PC-3 (cell line): ENCODE measurements at places on chromosomes 5 and 9. TPM values are rescaled to one million over a fixed set of nuclear protein-coding genes. Genes with fewer than 3 reads are reported as not detected.
A peak's percentile ranks its signal among the peaks of the same experiment; 100 is the strongest.

DNA sequence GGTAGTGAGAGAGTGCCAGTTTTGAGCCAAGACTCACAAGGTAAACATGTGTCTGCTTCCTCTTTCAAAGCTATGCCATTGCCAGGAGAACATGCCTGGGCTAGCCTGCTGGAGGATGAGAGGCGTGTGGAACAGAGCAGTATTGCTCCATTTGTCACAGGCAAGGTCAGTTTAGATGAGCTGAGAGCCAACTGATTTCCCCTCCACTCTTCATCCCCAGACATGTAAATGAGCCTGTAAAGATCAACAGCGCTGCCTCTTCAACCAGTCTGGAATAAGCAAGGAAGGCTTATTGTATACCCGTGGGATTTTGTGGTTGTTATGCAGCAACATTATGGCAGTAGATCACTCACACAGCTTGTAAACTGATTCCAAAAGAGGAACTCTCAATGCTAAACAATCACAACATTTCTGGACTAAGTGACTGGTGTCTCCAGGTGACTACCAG is 8.2 kb upstream of the GDNF start:
- no peak overlapping the region for H3K4me3 ChIP-seq
- no peak overlapping the region for H3K27ac ChIP-seq
- H3K27me3 ChIP-seq = peaks cover 48% of the 10 kb centered on the region
- H3K36me3 ChIP-seq = no peaks in the 10 kb centered on the region
- H3K4me1 ChIP-seq = no peaks in the 10 kb centered on the region
- peak; percentile 13 for DNase-seq

DNA sequence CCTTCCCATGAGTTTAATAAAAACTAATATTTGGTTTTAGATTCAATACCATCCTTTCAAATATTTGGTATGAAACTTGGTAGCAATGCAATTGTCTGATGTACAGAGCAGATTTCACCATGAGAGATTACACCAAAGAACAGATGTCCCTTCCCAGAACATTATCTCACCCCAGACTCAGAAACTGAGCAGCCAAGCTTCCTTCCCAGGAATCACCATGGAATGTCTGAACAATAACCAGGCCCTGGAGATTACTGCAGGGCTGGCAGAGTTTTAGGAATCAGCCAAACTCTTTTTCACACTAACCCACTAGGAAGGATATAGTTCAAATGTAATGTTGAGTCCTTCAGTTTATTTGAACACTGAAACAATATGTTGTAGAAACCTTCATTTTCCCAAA is 23.9 kb downstream of the CLTA start:
- no peak overlapping the region for H3K27ac ChIP-seq
- H3K4me3 ChIP-seq = no peak overlapping the region
- no peak for DNase-seq
- H3K27me3 ChIP-seq = no peaks in the 10 kb centered on the region
- no peaks in the 10 kb centered on the region for H3K4me1 ChIP-seq
- peaks cover 28% of the 10 kb centered on the region for H3K36me3 ChIP-seq

DNA sequence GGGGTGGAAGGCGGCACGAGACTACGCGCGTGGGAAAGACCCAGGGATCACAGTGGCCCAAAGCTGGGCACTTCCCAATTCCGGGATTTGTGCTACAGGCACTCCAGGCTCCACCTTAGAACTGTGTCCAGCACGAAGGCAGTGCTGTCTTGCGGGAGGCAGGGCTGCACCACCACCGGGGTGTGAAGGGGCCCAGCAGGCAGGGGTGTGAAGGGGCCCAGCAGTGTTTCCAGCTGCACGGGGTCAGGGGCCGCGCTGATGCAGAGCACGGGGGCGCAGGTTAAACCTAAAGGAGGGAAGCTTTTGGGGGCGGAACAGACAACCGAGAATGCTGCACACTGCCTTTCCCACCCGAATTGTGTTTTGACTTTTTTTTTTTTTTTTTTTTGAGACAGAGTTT is 1.1 kb upstream of the PDCD6 start:
- peak overlapping the region; percentile 64; the same call in 1 of the 2 replicates for H3K27ac ChIP-seq
- peak overlapping the region; percentile 66; the same call in 1 of the 2 replicates for H3K4me3 ChIP-seq
- H3K36me3 ChIP-seq = peaks cover 17% of the 10 kb centered on the region; the same call in 1 of the 2 replicates
- no peak for DNase-seq

DNA sequence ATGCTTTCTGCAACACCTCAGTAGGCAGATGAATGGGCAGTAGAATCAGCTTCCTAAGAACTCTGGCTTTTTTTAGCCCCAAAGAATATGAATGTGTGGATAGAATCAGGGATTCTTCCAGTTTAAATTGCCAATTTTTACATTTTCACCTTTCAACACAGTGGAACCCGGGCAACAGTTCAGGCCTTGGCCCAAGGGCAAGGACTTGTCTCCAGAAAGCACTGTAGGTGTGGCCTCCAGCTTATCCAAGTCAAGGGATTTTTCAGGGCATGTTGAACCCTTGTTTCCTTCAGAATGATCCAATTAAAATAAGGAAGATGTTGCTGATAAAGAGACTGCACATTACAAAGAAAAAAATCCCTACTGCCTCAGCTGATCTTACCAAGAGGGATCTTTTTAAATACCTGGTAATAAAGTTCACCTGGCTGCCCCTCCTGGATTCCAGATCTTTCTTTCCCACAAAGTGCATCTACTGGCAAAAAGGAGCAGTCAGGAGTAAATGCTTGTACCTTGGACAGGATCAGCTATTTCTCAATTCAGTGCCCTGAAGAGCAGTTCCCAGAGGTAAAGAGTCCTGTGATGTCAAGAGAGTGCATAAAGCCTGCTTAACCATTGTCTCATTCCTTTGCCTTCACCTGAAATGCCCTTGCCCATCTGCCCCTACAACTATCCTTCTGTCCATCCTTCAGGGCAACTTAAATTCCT is 80.1 kb upstream of the PLPP6 start:
- no peak overlapping the region for H3K27ac ChIP-seq
- no peak overlapping the region for H3K4me3 ChIP-seq
- no peaks in the 10 kb centered on the region for H3K27me3 ChIP-seq
- H3K36me3 ChIP-seq = no peaks in the 10 kb centered on the region
- H3K4me1 ChIP-seq = no peaks in the 10 kb centered on the region
- DNase-seq = no peak

GRCh38 chr5:145971108-145971507 is 34.7 kb downstream of the SH3RF2 start:
- DNase-seq = no peak
- no peaks in the 10 kb centered on the region for H3K27me3 ChIP-seq
- H3K4me1 ChIP-seq = peaks cover 18% of the 10 kb centered on the region
- no peak overlapping the region for H3K27ac ChIP-seq
- H3K36me3 ChIP-seq = no peaks in the 10 kb centered on the region

DNA sequence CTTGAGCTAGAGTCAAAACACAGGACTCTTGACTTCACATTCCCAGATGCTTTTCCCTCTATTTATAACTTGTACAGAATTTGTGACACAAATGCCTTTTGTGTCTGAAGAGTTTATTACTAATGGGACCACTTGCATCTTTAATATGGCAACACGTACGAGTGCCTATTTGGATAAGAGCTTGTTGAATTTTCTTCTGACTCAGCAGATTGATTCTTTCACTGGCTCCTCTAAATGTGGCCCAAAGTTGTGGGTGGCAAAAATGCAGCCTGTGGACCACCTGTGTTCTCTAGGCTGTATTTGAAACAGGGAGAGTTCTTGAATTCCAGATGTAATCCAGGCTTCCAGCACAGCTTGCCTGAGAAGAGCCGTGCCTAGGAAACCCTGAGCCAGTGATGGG is 34.1 kb upstream of the ERCC6L2 start:
- no peak for DNase-seq
- H3K36me3 ChIP-seq = no peaks in the 10 kb centered on the region
- H3K27me3 ChIP-seq = no peaks in the 10 kb centered on the region
- H3K4me3 ChIP-seq = no peak overlapping the region

- H3K4me1 ChIP-seq = peaks cover 14% of the 10 kb centered on the region
- DNase-seq = peak; percentile 62
- H3K36me3 ChIP-seq = no peaks in the 10 kb centered on the region
Measured at GRCh38 chr5:112479418-112479817, 60.3 kb upstream of the EPB41L4A start.

GRCh38 chr5:166672431-166672830 is 1619.0 kb upstream of the WWC1 start:
- H3K4me3 ChIP-seq = no peak overlapping the region
- no peak for DNase-seq
- no peaks in the 10 kb centered on the region for H3K4me1 ChIP-seq
- H3K27ac ChIP-seq = no peak overlapping the region

- no peaks in the 10 kb centered on the region for H3K4me1 ChIP-seq
- no peaks in the 10 kb centered on the region for H3K36me3 ChIP-seq
- H3K27me3 ChIP-seq = no peaks in the 10 kb centered on the region
- H3K4me3 ChIP-seq = no peak overlapping the region
Measured at GRCh38 chr9:114008667-114009410, 69.3 kb downstream of the AMBP start.

DNA sequence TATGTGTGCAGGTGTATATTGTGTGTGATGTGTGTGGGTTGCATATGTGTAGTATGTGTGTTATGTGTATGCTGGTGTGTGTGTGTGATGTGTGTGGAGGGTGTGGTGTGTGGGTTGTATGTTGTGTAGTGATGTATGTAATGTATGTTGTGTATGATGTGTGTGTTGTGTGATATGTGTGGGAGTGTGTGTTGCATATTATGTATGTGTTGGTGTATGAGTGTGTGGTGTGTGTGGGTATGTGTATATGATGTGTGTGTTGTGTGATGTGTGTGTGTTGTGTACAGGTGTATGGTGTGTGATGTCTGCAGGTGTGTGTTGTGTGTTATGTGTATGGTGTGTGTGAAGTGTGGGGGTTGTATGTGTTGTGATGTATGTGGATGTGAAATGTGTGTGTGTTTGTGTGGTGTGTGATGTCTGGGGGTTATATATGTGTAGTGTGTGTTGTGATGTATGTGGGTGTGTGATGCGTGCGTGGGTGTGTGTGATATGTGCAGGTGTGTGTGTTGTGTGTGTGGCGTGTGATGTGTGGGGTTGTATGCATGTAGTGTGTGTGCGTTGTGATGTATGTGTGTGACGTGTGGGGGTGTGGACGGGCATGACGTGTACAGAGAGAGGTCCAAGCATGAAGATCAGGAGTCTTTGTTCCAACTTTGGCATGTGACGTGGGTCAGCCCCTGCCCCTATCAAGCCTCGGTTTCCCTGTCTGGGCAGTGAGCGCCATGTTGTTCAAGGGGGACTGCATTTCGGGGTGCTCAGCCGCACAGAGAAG is 8.5 kb upstream of the CRB2 start:
- H3K27ac ChIP-seq = no peak overlapping the region
- no peaks in the 10 kb centered on the region for H3K4me1 ChIP-seq
- H3K4me3 ChIP-seq = no peak overlapping the region
- no peak for DNase-seq
- no peaks in the 10 kb centered on the region for H3K36me3 ChIP-seq

- H3K27me3 ChIP-seq = no peaks in the 10 kb centered on the region
- no peaks in the 10 kb centered on the region for H3K4me1 ChIP-seq
- no peaks in the 10 kb centered on the region for H3K36me3 ChIP-seq
- DNase-seq = no peak
- H3K27ac ChIP-seq = no peak overlapping the region
Measured at GRCh38 chr5:56565644-56566043, 249.7 kb upstream of the MAP3K1 start.

DNA sequence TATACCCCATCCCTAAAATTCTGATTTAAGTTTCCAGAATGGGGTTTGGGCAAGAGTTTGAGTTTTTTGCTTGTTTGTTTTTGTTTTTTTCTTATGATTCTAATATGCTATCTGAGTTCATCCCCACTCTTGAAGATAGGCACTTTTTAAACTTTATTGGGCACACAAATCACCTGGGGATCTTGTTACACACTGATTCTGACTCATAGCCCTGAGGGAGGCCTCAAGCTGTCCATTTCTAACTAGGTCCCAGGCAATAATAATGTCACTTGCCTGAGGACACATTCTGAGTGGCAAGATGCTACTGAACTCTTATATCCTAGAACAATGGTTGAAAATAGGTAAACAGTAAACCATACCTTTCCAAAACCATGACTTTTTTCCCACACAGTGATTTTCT is 22.8 kb upstream of the ABLIM3 start:
- H3K4me3 ChIP-seq = no peak overlapping the region
- DNase-seq = peak; percentile 95
- peak overlapping the region; percentile 22 for H3K27ac ChIP-seq
- H3K27me3 ChIP-seq = no peaks in the 10 kb centered on the region

The SMIM33 gene
- total RNA-seq = not detected in 2 replicates

The PCDHGA6 gene
- 1.3 and 1.6 TPM in 2 replicates for total RNA-seq

The ASB6 gene
- 19.1 and 20.8 TPM in 2 replicates for total RNA-seq

The CAMK4 gene
- 0.55 and 0.69 TPM in 2 replicates for total RNA-seq

The PDE6A gene
- total RNA-seq = not detected in 2 replicates

The ERCC8 gene
- total RNA-seq = 2.1 and 2.6 TPM in 2 replicates

The STK32A gene
- 0.92 and 6.8 TPM in 2 replicates for total RNA-seq

The SPATA31D4 gene
- not detected in 2 replicates for total RNA-seq

The MED27 gene
- total RNA-seq = 22.7 and 38.4 TPM in 2 replicates

The ADAMTS12 gene
- total RNA-seq = 0.18 and 3.3 TPM in 2 replicates

The PPP3R2 gene
- total RNA-seq = not detected in 2 replicates

The RNF180 gene
- total RNA-seq = 5.1 and 5.4 TPM in 2 replicates

The ITK gene
- 0.58 and 0.69 TPM in 2 replicates for total RNA-seq

The PRR16 gene
- 2.4 and 3.6 TPM in 2 replicates for total RNA-seq

The BARHL1 gene
- total RNA-seq = not detected in 2 replicates

The BNIP1 gene
- 17.0 and 21.5 TPM in 2 replicates for total RNA-seq

The WDR31 gene
- total RNA-seq = 1.7 TPM in 2 replicates
